ENCODE measurements at places on chromosomes 3 and 15.

DNA sequence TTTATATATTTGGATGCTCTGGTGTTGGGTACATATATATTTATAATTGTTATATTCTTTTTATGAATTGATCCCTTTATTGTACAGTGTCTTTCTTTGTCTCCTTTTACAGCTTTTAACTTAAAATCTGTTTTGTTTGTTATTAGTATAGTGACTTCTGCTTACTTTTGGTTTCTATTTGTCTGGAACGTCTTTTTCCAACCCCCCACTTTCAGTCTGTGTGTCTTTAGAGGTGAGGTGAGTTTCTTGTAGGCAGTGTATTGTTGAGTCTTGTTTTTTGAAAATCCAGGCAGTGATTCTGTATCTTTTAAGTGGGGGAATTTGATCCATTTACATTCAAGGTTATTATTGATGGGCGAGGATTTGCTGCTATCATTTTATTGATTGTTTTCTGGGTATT, 62.0 kb downstream of the AP4E1 start:
- DNase-seq: no peak

DNA sequence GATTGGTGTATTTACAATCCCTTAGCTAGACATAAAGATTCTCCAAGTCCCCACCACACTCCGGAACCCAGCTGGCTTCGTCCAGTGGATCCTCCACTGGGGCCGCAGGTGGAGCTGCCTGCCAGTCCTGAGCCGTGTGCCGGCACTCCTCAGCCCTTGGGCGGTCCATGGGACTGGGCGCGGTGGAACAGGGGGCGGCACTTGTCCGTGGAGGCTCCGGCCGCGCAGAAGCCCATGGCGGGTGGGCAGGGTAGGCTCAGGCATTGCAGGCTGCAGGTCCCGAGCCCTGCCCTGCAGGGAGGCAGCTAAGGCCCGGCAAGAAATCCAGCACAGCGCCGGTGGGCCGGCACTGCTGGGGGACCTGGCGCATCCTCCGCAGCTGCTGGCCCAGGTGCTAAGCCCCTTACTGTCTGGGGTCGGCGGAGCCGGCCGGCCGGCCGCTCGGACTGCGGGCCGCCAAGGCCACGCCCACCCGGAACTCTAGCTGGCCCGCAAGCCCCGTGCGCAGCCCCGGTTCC, 3.5 kb upstream of the RNU5B-1 start:
- no peak for DNase-seq

DNA sequence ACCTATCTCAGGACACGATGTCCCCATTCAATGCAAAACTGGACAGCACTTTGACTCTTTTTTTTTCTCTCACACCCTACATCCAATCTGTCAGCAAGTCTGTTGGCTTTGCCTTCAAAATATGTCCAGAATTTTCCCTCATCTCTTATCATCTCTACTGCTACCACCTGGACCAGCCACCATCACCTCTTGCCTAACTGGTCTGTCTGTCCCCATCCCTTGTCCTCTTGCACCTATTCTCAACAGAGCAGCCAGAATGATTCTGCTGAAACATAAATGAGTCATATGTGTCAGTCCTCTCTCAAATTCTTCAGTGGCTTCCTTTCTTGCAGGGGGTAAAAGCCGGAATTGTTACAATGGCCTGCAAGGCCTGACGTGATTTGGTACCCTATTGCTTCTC, 105.8 kb downstream of the CYP19A1 start:
- no peak for DNase-seq

- DNase-seq: no peak
These were observed 531.2 kb upstream of the CFAP20DC start for GRCh38 chr3:59580996-59581395.

GRCh38 chr15:43749690-43750345, 3.6 kb downstream of the PDIA3 start:
- DNase-seq: no peak

GRCh38 chr3:167228135-167228534, 152.0 kb downstream of the ZBBX start:
- DNase-seq: no peak

DNA sequence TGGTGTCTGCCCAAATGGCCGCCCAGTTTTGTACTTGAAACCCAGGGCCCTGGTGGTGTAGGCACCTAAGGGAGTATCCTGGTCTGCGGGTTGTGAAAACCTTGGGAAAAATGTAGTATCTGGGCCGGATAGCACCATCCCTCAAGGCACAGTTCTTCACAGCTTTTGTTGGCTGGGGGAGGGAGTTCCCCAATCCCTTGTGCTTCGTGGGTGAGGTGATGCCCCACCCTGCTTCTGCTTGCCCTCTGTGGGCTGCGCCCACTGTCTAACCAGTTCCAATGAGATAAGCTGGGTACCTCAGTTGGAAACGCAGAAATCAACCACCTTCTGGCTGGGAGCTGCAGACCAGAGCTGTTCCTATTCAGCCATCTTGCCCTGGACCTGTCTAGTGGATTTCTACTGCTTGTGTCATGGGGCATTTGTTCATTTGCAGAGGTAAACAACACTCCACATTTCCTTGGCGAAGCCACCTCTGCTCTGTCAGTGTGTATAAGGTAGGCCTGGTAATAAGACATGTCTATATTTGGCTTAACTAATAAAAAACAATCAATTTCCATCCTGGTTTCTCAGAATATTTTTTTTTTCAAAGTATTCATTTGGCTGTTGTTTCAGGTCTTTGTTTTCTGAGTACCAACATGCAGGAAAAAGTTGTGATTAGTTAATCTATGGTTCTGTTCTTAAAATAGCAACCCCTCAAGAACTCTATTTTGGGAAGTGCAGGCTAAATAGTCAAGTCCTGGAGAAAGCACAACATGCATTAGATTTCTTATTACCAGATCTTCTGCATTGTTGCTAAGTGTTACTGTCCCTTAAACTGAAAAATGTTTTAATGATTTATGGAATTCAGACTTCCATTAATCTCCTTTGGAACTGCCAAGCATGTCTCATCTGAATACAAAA, 304.3 kb downstream of the ZIC1 start:
- no peak for DNase-seq

GRCh38 chr3:13836658-13837587, 42.9 kb downstream of the WNT7A start:
- no peak for DNase-seq

GRCh38 chr3:1661839-1662238, 436.8 kb upstream of the CNTN4 start:
- DNase-seq: no peak

DNA sequence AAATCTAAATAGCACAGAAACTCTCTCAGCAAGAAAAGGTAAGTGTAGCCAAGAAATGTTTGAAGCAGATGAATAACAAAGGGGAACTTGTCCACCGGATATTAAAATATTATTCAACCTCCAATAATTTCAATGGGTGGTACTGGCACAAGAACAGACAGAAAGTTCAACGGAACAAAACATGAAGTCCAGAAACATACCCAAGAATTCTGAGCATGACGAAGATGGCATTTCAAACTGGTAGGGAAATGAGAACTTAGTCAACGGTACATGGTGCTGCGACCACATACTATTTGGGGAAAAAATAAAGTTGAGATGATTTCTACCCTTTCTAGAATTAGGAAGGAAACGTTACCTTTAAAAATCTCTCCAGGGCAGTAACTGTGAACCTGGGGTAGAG, 5.5 kb downstream of the CHSY1 start:
- DNase-seq: no peak

GRCh38 chr15:32700501-32701150, 17.2 kb upstream of the GREM1 start:
- DNase-seq: no peak

DNA sequence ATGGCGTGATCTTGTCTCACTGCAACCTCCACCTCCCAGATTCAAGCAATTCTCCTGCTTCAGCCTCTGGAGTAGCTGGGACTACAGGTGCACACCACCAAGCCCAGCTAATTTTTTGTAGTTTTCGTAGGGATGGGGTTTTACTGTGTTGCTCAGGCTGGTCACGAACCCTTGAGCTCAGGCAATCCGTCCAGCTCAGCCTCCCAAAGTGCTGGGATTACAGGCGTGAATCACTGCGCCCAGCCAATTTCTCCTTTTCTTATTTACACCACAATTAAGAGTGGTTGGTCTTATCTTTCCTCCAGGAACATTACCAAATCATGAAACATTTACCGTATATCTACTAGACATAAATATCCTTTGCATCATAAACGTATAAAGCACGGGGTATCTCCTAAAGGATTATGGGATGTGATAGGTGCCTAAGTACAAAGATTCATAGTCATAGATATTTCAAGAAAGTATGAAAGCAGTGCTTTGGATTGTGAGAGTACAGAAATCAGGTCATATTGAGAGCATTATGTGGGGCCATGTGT, 194.5 kb downstream of the RBMS3 start:
- DNase-seq: no peak

GRCh38 chr3:182105875-182106274, 394.1 kb downstream of the SOX2 start:
- no peak for DNase-seq

DNA sequence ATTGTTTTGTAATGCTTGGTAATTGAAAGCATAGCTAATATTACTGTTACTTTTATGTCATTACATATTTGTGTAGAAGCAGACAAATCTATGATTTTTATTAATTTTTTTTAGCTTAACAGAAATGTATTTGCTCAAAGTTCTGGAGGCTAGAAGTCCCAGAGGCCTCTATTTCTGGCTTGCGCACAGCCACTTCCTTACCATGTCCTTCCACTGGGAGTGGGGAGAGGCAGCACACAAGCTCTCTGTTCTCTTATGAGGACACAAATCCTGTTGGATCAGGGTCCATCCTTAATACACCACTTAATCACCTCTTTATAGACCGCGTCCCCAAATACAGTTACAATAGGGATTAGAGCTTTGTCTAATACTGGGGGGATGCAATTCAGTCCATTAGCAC, 1061.4 kb downstream of the OTOL1 start:
- DNase-seq: no peak

DNA sequence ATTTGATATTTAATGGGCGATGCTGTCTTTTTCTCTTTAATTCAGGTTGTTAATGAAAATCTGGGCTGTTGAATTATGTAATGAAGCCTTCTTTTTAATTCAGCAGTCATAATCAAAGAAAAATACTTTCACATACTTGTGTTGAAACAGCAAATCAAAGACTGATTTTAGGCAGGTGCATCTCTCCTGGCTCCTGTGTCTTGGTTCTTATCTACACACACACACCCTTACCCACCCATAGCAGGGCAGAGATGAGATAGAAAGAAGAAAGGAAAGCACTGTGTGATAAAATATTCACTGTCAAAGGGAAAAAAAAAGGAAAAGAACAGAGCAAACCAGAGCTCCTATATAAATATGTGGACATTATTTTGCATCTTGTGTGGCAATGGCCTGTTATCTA, 130.6 kb upstream of the CGNL1 start:
- no peak for DNase-seq

GRCh38 chr3:112088944-112089343, 2.8 kb downstream of the C3orf52 start:
- no peak for DNase-seq

GRCh38 chr3:180072786-180073185, 36.0 kb upstream of the PEX5L start:
- no peak for DNase-seq

GRCh38 chr3:194686414-194686815, 732 bp downstream of the FAM43A start:
- DNase-seq: no peak

- DNase-seq: no peak
These were observed 1556.2 kb upstream of the GBE1 start for GRCh38 chr3:83317605-83318004.

- peak; percentile 34 for DNase-seq
These were observed 26.2 kb downstream of the TRAK1 start for GRCh38 chr3:42117175-42118008.

DNA sequence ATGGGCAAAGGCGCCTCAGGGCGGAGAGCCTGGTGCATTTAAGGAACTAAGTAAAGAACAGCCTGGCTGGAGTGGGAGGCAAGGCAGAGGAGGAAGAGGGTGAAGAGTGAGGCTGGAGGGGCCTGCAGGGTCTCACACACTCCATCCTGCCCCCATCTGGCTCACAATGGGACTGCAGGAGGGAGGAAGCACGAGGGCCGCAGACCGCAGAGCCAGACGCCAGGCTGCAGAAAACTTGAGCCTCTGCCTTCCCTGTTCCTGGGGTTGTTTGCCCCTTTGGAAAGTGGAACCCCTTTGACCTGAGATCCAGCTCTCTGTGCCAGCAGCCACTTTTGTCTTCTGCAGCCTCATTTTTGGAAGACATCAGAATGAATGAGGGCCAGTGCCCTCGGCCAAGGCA, 138.0 kb downstream of the SRGAP3 start:
- no peak for DNase-seq

DNA sequence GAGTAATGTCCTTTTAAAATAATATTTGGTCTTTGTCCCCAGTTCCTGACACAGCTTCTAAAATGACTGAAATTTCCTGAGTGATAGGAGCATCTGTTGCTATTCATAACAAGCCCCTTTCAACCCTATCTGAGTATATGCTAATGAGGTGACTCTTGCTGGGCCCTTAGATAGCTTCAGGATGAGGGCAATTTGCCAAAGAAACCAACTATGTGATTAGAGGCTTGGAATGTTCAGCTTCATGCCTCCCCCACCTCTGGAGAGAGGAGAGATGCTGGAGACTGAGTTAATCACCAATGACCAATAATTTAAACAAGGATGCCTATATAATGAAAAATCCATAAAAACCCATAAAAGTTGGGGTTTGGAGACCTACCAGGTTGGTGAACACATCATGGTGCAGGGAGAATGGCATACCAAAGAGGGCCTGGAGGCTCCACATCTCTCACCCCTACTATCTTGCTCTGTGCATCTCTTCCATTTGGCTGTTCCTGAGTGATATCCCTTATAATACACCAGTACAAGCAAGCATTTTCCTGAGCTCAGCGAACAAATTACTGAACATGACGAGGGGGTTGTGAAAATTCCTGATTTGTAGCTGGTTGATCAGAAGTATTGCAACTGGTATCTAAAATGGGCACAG, 189.2 kb downstream of the ECT2 start:
- DNase-seq: no peak

DNA sequence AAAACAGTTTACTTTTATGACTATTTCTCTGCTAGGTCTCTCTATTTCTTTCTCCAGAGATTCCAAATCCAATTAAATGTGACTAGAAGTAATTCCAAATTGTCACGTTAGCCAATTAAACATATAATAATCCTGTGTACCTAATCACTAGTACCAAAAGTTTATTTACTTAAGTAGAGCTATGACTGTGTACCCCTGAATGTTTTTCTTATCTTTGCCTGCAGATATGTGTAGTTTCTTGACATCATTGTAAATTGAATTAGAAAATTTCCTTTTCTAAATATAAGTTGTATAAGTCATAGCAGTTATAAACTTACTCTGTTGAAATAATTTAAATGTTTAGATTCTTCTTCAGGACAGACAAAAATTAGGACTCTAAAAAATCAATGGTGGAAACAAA, 163.3 kb downstream of the SPATA16 start:
- no peak for DNase-seq

DNA sequence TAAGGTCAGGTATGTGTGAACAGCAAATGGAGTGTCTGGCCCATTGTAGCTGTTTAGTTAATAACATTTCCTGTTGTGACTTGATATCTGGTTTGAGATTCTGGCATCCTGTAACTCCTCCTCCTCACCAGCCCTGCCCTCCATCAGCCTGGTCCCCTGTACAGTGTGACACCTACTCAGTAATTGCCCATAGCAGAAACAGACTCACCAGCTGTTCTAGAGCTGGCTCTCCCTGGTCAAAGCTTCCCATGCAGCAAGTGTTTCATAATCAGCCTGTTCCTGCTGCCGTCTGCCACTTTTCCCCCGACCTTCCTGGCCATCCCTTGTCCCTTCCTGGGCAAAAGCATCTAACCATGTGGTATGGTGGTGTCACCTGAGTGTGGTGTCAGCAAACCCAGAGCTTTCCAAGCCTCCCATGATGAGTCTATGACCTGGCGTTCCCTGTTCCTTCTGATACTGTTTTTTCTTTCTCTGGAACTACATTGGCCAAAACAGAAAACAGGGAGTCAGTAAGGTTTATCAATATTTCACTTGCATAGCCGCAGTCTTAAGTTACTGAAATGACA, 55.4 kb downstream of the B3GALNT1 start:
- no peak for DNase-seq

Data from NCI-H526 (cell line).